ENCODE measurements at places on chromosomes 5 and 9. TPM values are rescaled to one million over a fixed set of nuclear protein-coding genes. Genes with fewer than 3 reads are reported as not detected.

The CAPSL gene
- total RNA-seq, result not detected

DNA sequence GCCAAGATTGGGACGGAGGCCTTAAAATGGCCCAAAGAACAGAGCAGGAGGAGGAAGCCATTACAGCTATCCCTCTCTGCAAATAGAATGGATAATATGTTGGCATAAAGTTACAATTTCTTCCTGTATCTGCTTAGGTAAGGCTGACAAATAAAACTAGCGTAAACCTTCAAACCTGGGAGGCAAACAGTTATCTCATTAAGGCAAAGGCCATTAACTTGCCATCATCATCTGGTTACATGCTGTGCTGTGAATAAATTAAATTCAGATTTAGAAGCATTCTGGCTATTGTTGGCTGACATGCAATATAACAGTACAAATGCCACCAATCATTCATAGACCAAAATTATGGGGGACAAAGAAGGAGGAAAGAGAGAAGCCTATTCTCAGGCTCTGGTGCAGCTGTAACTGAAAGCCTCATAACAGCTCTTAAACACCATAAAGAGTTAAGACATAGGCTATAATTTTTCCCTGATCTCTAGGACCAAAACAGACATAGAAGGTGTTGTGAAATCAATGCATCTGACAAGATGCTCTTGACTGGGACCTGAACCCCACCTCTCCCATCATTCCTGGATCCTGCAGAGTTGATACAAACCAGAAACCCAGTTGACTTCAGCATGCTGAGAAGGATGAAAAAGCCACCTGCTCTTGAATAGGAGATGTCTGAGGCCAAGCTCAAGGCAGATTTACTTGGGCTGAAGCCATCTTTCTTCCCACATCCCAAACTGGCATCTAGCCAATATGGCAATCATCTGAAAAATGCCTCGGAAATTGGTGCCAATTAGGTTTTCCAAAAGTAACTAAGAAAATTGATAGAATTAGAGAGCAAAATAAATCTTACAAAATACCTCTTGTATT is 62.5 kb downstream of the PLCXD3 start:
- no peak for DNase-seq

The CEP78 gene
- 19.8 TPM for total RNA-seq

The PCDHB11 gene
- total RNA-seq, result 7.1 TPM

- no peak for DNase-seq
Measured at GRCh38 chr5:24163091-24163490, 481.7 kb downstream of the CDH10 start.

DNA sequence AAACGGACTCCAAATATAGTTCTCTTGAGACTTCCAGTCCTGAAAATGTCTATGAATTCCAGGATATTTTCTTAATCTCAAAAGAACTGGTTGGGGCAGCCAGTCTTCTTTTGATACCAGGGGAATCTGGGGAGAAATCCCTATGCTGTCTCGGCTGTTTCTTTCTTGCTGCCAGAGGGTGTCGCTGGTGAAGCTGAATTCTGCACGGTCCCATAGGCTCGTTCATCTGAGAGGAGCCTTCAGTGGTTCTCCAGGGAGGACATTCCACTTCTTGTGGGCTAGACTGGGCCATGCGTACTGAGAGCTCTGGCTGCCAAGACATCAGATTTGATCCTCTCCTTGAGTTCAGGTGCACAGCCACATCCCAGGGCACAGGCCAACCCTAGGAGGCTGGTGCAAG is 155.0 kb upstream of the CLINT1 start:
- DNase-seq, result no peak

GRCh38 chr5:10457682-10458574 is 16.2 kb downstream of the ROPN1L start:
- DNase-seq, result no peak

- no peak for DNase-seq
Measured at GRCh38 chr5:55402199-55402598, 94.4 kb downstream of the MTREX start.

The PCBD2 gene
- total RNA-seq, result 7.6 TPM

GRCh38 chr5:94376672-94377345 is 241.6 kb downstream of the KIAA0825 start:
- no peak for DNase-seq

DNA sequence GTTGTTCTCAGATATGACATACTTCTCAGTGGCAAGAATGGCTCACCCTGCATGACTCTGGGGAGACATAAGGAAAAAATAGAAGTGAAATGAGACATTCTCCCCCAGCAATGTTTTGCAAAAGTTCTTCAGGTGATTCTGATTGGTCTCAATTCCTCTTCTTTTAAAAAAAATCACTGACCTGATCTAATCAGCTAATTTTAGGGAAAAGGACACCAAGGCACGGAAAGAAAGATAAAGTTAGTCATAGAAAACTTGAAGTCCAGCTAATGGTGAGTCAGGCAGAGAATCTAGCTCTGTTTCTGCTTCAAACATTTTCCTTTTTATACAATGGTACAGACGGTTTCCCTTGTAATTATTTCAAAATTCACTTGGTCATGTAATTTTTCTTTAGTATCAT is 1018.9 kb upstream of the ARRDC3 start:
- no peak for DNase-seq

Data from ascending aorta (tissue), 2 donors.